Activated CD4-positive, alpha-beta T cell treated with anti-CD3 and anti-CD28 coated beads, Interleukin-2, amount 10 ng/mL, durations not matched to agents 7 days and 5 days (primary cell): ENCODE measurements at places on chromosomes 5 and 9. TPM values are rescaled to one million over a fixed set of nuclear protein-coding genes. Genes with fewer than 3 reads are reported as not detected.

GRCh38 chr5:141303756-141304155 is at the start of gene SLC25A2:
TSS of gene SLC25A2 (minus strand) at chr5:141304049. CDS start at chr5:141303865, 184 bp downstream.
- DNase-seq = no peak

DNA sequence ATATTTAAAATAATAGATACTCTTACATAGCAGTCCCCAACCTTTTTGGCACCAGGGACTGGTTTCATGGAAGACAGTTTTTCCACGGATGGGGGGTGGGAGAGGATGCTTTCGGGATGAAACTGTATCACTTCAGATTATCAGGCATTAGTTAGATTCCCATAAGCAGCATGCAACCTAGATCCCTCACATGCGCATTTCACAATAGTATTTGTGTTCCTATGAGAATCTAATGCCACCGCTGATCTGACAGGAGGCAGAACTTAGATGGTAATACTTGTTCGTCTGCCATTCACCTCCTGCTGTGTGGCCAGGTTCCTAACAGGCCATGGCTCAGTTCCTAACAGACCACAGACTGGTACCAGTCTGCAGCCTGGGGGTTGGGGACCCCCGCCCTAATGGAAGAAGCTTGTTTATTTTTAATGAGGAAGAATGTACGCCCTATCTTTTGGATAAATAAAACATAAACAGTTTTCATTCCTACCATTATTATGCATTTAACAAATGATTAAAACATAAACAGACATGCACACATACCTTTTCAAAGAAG is 187.7 kb downstream of the ZSWIM6 start:
- no peak for DNase-seq

DNA sequence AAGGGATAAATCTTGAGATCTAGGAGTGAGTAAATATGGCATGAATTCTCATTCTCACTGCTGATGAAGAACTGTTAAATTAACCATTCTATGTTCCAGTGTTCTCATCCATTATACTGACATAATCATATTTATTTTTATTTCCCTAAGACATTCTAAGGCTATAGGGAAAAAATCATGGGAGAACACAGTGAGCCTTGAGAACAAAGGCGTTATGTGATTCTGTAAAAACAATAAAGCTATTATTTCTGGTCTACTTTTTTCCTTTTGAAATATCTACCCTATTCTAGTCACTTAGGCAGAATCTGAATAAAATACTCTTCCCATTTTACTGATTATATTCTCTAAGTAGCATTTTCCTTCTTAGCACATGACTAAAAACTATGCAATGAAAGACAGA is 155.7 kb upstream of the ADAMTS16 start:
- DNase-seq = no peak

DNA sequence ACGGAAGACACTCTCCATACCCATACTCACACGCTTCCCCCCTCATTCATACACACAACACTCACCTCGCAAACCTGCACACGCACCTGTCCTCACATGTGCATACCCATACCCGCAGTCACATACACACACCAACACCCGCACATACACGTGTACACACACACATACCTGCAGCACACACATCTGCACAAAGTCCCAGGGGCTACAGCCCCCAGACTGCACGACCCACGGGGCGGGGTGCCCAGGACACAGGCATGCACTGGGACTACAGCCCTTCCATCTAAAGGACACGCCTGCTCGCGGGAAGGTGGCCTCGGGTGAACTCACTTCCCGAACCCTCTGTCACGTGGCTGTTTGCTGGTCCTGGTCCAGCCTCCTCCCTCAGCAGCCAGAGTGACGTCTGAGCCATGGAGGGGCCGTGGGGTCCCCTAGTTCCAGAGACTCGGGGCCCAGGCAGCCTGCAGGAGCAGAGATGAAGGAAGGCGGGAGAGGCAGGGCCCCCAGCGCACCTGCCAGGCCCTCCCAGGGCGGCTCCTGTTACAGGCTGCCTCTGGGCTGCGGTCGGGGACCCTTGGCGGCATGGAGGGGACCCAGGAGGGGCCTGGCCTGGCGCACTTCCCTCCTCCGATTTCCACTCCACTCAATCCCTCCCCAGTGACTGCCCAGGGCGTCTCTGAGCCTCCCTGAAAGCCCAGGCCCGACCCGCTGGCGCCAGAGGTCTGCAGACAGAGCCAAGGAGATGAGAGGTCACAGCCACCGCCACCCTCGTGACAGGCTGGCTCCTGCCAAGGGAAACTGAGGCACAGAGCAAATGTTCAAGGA is 8.1 kb downstream of the SLC12A7 start:
- DNase-seq = peak; percentile 32

GRCh38 chr9:127293328-127293727 is 28.8 kb downstream of the GARNL3 start:
- DNase-seq = no peak

The ODF2 gene
- total RNA-seq = 68.4 TPM
